ENCODE measurements at places on chromosomes 1 and 21. TPM values are rescaled to one million over a fixed set of nuclear protein-coding genes. Genes with fewer than 3 reads are reported as not detected.

Gene SH3BP5L
- 26.9 TPM for total RNA-seq

Gene FCRL4
- total RNA-seq: not detected

Gene C1orf185
- not detected for total RNA-seq

Gene LRP8
- total RNA-seq: 1.3 TPM

Gene ADAMTS4
- 7.9 TPM for total RNA-seq

Gene BATF3
- total RNA-seq: 0.84 TPM

Gene HES2
- total RNA-seq: not detected

Gene GSTM1
- 89.4 TPM for total RNA-seq

Gene FALEC
- total RNA-seq: not detected

Gene KAZN
- total RNA-seq: 1.8 TPM

Gene SLC5A9
- total RNA-seq: not detected

Gene SLAMF9
- not detected for total RNA-seq

Measured in psoas muscle (tissue), 8 donors.